ENCODE measurements at places on chromosomes 12 and 14.

DNA sequence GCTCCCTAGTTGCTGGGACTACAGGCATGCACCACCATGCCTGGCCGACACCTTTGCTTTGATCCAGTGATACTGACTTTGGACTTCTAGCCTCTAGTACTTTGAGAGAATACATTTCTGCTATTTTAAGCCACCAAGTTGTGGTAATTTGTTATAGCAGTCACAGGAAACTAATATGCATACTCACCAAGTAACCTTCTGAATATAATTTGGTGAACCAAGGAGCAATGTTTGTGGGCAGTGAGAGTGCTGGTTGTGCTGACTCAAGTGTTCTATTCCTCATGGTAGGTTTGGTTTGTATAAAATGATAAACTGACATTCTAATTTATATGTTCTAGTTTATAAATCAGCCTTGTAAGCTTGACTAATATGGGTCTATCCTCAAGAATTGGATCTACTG lies 42.4 kb upstream of the MMP19 start:
- no peak overlapping the region for H3K4me3 ChIP-seq
- no peaks in the 10 kb centered on the region for H3K36me3 ChIP-seq
- H3K27ac ChIP-seq, result no peak overlapping the region
- no peaks in the 10 kb centered on the region for H3K27me3 ChIP-seq
- DNase-seq, result no peak

DNA sequence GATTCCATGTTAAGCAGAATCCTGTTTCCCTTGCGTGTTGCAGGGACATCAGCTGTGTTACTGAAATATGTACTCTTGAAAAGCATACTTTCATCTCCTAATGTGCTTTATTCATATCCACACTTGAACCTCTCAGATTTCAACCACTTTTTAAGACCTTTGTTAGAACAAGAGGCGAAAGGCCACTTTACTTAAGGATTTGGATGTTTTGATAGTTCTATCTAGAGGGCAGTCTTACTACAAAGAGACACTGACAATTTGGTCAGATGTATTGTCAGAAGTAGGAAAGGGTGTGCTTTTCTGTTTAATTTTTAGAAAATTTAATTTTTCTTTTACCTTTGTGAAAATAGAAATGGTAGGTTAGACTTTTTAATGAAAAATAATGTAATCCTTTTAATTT lies 267.9 kb downstream of the TMTC2 start:
- DNase-seq, result no peak
- H3K36me3 ChIP-seq, result no peaks in the 10 kb centered on the region
- no peak overlapping the region for H3K27ac ChIP-seq
- H3K4me1 ChIP-seq, result no peaks in the 10 kb centered on the region
- no peak overlapping the region for H3K4me3 ChIP-seq
- no peaks in the 10 kb centered on the region for H3K27me3 ChIP-seq

- no peaks in the 10 kb centered on the region for H3K36me3 ChIP-seq
- no peak overlapping the region for H3K4me3 ChIP-seq
- H3K4me1 ChIP-seq, result peaks cover 26% of the 10 kb centered on the region
- peak overlapping the region; percentile 96 for H3K27ac ChIP-seq
- no peaks in the 10 kb centered on the region for H3K27me3 ChIP-seq
Observed at GRCh38 chr12:26274441-26275312, 79.3 kb downstream of the SSPN start.

DNA sequence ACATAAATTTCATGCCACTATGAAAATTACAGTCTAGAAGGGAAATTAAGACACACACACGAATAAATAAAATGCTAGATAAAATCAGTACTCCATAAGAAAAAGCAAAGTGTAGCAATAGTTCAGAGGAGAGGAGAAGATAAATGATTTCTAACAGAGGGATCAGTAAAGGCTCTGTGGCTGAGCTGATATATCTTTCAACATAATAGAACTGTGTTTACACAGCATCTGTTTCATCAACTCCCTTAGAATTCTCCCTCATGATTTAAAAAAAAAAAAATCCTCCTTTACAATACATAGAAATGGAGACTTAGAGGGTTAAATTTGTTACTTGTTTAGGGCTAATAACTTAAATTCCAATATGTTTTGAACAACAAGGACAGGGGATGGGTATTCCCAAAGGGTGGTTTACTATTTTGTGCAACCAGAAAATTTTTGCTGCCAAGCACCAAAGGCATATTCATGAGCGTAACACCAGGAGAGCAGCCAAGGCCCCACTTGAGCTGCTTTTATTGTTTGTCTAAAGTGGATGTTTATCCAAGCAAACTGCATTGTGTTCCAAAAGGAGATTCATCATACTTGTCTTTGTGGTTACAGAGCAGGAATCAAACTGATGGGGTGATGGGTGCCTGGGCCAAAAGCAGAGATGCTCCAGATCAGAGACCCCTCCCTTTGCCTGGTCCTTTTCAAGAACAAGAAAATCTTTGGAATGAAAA lies 162.7 kb downstream of the BMP4 start:
- no peaks in the 10 kb centered on the region for H3K4me1 ChIP-seq
- no peak for DNase-seq
- no peak overlapping the region for H3K4me3 ChIP-seq
- no peak overlapping the region for H3K27ac ChIP-seq

- no peak overlapping the region for H3K4me3 ChIP-seq
- DNase-seq, result no peak
- no peaks in the 10 kb centered on the region for H3K36me3 ChIP-seq
- H3K27ac ChIP-seq, result no peak overlapping the region
- H3K27me3 ChIP-seq, result no peaks in the 10 kb centered on the region
Observed at GRCh38 chr12:59580050-59580449, 15.8 kb upstream of the SLC16A7 start.

- H3K27me3 ChIP-seq, result peaks cover 24% of the 10 kb centered on the region
- no peak overlapping the region for H3K27ac ChIP-seq
- H3K4me3 ChIP-seq, result no peak overlapping the region
- no peaks in the 10 kb centered on the region for H3K4me1 ChIP-seq
- no peak for DNase-seq
Observed at GRCh38 chr14:100653409-100653808, 66.2 kb upstream of the BEGAIN start.

GRCh38 chr12:43891856-43892574 lies 56.1 kb downstream of the TMEM117 start:
- no peak for DNase-seq
- H3K4me3 ChIP-seq, result no peak overlapping the region
- no peaks in the 10 kb centered on the region for H3K27me3 ChIP-seq
- no peaks in the 10 kb centered on the region for H3K36me3 ChIP-seq
- H3K4me1 ChIP-seq, result no peaks in the 10 kb centered on the region

DNA sequence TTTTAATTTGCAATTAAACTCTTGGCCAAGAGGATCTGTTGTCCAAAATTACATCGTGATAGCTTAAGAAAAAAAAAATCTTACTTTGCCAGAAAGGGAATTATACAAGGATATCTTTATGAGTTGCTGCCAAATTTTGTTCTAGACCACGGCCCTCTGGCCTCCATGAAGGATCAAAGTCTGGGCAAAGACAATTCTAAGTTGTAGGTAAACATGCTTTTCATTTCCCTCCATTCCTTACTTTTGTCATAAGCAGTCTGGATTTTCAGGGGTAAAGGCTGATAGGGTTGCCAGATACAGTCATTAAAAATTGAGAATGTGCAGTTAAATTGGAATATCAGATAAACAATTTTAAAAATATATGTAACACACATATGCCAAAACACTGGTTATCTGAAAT lies 135.1 kb downstream of the MON2 start:
- peak overlapping the region; percentile 100 for H3K27ac ChIP-seq
- H3K4me3 ChIP-seq, result peak overlapping the region; percentile 85
- H3K4me1 ChIP-seq, result no peaks in the 10 kb centered on the region
- no peaks in the 10 kb centered on the region for H3K36me3 ChIP-seq
- DNase-seq, result no peak
- H3K27me3 ChIP-seq, result no peaks in the 10 kb centered on the region

GRCh38 chr12:100716945-100717732 lies 77.4 kb upstream of the ANO4 start:
- H3K27me3 ChIP-seq, result no peaks in the 10 kb centered on the region
- no peaks in the 10 kb centered on the region for H3K4me1 ChIP-seq
- H3K36me3 ChIP-seq, result no peaks in the 10 kb centered on the region

DNA sequence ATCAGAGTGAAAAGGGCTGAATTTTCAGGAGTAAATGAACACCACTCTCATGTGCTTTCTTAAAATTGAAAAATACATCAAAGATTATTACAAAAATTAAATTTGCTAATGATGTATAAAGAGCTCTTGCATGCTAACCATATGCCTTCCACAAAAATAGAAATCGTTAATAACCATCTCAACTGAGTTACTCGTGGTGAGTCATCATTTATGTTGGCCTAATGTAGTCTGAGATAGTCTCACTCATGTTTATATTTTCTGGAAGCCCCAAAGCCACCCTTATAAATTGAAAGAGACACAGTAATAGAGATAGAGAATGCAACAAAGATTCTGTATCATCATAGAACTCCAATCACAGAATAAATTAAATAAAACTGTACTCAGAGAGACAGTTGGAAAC lies 131.2 kb downstream of the KCNH5 start:
- no peaks in the 10 kb centered on the region for H3K36me3 ChIP-seq
- no peak for DNase-seq
- H3K4me1 ChIP-seq, result no peaks in the 10 kb centered on the region
- H3K27ac ChIP-seq, result no peak overlapping the region
- H3K27me3 ChIP-seq, result no peaks in the 10 kb centered on the region
- no peak overlapping the region for H3K4me3 ChIP-seq

GRCh38 chr12:55925371-55925770 lies 2.3 kb downstream of the PYM1 start:
- H3K4me3 ChIP-seq, result no peak overlapping the region
- no peaks in the 10 kb centered on the region for H3K27me3 ChIP-seq

DNA sequence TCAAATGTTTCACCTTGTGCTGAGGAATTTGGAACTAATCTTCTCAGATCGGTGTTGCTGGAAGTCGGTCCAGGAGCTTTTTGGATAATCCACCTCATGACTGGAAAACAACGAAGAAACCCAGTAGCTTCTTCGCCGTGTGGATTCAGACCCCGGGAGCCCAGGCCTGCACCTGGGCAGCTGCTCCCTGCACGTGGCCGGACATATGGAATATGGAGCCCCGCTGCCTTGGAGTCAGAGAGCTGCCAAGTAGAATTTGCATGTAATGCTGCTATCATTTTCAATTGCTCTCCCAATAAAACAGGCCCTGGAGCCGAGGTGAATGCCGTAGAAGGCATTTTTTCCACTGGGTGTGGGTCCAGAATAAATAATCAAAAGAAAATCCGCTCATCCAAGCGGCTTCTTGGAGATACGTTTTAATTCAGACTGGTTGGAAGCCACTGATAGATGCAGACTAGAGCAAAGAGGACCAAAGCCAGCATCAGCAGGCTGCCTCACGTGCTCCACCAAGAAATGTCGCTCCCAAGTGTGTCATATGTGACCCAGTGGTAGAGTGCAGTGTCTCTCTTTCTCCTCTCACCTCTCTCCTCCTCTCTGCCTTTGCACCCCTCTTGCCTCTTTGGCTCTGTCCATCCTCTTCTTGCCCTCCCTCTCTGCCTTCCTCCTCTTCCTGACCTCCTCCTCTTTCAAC lies 115.3 kb downstream of the ZNF664 start:
- no peak overlapping the region for H3K4me3 ChIP-seq
- no peaks in the 10 kb centered on the region for H3K4me1 ChIP-seq
- DNase-seq, result no peak
- H3K27me3 ChIP-seq, result no peaks in the 10 kb centered on the region
- H3K36me3 ChIP-seq, result no peaks in the 10 kb centered on the region

GRCh38 chr12:49228653-49229052 lies 36.2 kb upstream of the TUBA1C start:
- DNase-seq, result no peak
- no peaks in the 10 kb centered on the region for H3K4me1 ChIP-seq
- H3K27me3 ChIP-seq, result no peaks in the 10 kb centered on the region
- no peak overlapping the region for H3K27ac ChIP-seq
- no peaks in the 10 kb centered on the region for H3K36me3 ChIP-seq

DNA sequence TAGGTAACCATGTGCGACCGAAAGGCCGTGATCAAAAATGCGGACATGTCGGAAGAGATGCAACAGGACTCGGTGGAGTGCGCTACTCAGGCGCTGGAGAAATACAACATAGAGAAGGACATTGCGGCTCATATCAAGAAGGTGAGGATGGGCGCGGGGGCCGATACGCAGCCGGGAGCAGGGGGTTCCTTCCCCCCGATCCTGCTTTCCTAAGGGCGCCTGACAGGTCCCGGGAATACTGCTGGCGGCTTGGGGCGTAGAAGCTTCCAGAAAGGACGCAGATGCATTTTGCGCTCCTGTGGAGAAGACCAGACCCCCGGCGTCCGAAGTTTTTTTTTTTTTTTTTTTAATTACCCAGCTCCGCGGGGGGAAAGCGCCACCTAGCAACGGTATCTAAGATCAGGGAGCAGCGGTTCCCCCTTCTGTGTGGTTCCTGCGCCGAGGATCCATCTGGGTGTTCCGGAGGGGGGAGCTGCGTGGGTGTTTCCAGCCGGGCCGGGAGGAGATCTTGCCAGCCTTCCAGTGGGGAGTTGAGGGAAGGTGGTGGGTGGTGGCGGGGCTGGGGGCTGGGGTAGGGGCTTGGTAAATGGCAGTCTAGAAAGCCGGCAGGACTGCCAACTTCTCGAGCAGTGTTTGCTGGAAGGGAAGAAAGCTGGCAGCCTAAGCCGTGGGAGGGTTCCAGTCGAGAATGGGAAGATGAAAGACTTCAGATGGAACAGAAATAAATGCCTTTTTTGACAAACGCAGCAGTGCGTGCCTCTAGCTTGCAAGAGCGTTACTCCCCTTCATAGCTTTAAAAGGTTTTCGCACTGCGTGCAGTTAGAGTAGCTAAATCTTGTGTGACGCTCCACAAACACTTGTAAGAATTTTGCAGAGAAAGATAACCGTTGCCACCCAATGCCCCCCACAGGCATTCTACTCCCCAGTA lies 764 bp downstream of the DYNLL1 start:
- peak overlapping the region; percentile 87 for H3K27ac ChIP-seq

- no peaks in the 10 kb centered on the region for H3K4me1 ChIP-seq
- no peak overlapping the region for H3K4me3 ChIP-seq
- no peaks in the 10 kb centered on the region for H3K36me3 ChIP-seq
- H3K27ac ChIP-seq, result peak overlapping the region; percentile 57
- H3K27me3 ChIP-seq, result no peaks in the 10 kb centered on the region
- DNase-seq, result no peak
Observed at GRCh38 chr12:54616933-54617680, 17.6 kb downstream of the LACRT start.
